Central memory CD8-positive, alpha-beta T cell (primary cell): ENCODE measurements at places on chromosomes 6 and 20.

GRCh38 chr6:163381118-163381756 lies 33.3 kb upstream of the QKI start:
- DNase-seq, result no peak
- H3K27me3 ChIP-seq, result peaks cover 23% of the 10 kb centered on the region
- H3K36me3 ChIP-seq, result no peaks in the 10 kb centered on the region
- no peaks in the 10 kb centered on the region for H3K4me1 ChIP-seq
- no peak overlapping the region for H3K4me3 ChIP-seq

DNA sequence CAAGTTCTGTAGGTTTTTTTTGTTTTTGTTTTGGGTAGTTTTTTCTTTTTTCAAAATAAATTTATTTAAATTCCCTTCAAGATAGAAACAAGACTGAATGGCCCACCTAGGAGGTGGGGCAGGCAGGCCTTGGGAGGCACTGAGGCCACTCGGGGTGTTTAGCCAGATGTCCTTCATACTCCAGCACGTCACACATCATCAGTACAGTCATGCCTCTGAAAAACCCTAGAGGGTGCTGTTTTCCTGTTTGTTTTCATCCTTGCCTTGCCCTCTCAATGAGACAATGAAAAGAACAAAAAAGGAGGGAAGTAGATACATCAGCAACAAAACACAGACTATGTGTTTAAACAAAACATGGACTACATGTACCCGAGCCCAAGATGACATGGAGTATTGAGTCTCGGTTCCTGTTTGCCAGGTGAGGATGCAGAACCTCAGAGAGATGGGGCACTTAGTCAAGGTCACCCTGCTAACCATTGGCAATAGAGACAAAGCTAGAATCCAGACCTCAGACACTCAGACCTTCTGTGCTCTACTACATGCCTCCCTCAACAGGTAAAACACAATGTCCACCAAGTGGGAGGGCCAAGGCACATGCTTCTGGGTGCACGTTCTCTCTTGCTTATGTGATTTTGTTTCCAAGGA lies 26.8 kb upstream of the CLIC5 start:
- H3K27ac ChIP-seq, result no peak overlapping the region
- no peak for DNase-seq
- H3K27me3 ChIP-seq, result no peaks in the 10 kb centered on the region
- H3K4me3 ChIP-seq, result no peak overlapping the region
- no peaks in the 10 kb centered on the region for H3K36me3 ChIP-seq

DNA sequence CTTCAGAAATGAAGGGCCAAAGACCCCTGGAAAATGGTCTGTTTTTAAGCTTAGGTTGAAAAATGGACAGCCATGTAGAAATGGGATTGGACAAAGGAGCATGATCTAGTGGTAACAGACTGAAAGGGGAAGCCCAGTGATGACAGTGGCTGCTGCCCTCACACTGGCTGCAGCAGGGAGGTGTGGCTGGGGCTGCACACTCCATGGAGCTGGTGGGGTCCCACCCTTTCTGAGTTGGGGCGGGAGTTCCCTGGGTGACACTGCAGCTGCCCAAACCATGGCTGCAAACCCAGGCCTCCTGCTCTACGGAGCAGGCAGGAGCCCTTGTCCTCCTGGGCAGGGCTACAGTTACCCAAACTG lies 8.5 kb upstream of the PACSIN1 start:
- H3K27me3 ChIP-seq, result no peaks in the 10 kb centered on the region
- no peak for DNase-seq
- H3K36me3 ChIP-seq, result no peaks in the 10 kb centered on the region

DNA sequence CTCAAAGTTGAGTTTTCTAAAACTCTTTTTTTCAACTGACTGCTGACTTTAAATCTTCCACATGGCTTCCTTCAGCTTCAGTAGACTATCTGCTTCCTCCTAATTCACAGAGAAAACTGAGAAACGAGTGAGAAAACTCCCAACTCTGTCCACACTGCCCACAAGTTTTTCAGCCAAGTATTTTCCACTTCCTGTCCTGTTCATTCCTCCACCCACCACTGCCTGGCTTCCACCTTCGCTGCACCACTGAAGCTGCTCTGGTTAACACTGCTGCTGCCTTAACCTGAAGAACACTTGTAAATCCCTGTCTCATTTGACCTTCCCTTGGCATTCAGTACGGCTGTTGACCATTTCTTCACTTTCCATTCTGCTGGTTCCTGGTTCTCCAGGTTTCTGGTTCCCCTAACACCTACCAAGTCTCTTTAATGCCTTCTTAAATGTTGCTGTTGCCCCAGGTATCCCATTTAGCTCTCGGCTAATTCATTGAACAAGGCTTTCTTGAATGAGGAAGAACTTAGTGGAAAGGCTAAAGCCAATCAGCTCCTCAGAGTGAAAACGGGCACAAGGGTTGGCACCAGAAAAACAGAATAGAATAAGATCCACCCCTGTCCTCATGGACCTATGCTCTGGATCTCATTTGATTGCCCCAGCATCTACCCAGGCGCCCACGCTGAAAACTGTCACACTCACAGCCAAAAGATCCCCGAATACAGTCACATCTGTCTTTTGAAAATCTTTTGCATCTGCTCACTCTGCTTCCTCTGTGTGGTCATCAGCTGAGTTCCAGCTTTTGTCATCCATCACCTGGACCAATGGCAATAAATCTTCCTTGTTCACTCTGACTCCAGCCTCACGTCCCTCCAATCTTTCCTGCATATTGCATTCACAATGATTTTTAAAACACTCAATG lies 104.4 kb upstream of the TAB2 start:
- no peak overlapping the region for H3K27ac ChIP-seq
- H3K36me3 ChIP-seq, result peaks cover 7% of the 10 kb centered on the region
- no peaks in the 10 kb centered on the region for H3K27me3 ChIP-seq
- no peak overlapping the region for H3K4me3 ChIP-seq

- DNase-seq, result no peak
- H3K36me3 ChIP-seq, result no peaks in the 10 kb centered on the region
- H3K27ac ChIP-seq, result no peak overlapping the region
- no peaks in the 10 kb centered on the region for H3K4me1 ChIP-seq
These were observed 14.8 kb downstream of the PGK2 start for GRCh38 chr6:49772285-49772684.

DNA sequence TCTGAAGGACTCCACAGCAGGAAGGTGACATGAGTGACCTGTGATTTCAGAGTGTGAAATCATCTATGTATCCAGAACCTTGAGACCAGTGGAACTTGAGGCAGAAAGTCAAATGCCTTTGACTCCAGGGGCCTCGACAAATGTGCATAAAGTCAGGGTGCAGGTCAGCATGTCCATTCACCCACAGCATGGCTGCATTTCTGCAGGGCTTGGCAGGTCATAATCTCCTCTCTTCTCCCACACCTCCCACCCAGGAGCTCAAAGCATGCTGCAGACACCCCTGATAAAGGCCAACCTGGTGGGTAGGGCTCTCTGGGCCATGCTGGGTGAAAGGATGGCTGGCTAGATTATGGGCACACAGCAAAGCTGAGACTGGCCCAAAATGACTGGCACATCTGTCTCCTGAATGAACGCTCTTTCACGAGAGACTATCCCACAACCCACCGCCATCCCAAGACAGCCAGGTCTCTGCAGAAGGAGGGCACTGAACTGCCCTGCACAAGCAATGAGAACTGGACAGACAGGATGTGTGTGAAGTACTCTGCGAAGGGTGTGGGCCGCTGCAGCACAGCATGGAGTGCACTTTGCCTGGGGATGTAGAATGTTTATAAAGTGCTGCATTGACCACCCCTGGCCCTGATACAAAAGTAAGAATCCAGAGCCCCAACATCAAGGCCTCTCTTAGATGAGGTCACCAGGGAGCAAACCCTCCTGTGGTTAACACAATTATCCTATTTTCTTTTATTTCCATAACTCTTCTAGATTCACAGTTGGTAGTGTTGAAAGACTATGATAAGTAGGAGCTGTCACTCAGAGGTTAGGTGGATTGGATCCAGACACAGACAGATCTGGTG lies 78.2 kb upstream of the NXT1 start:
- H3K36me3 ChIP-seq, result no peaks in the 10 kb centered on the region
- H3K4me3 ChIP-seq, result no peak overlapping the region
- H3K27me3 ChIP-seq, result peaks cover 21% of the 10 kb centered on the region
- no peaks in the 10 kb centered on the region for H3K4me1 ChIP-seq
- DNase-seq, result no peak
- no peak overlapping the region for H3K27ac ChIP-seq
